CD4-positive, alpha-beta T cell treated with Interleukin-15 for 4 hours (primary cell): ENCODE measurements at places on chromosomes 13 and 19.
A peak's percentile ranks its signal among the peaks of the same experiment; 100 is the strongest.

- DNase-seq: no peak
Measured at GRCh38 chr19:49512970-49513745, 697 bp downstream of the FCGRT start.

DNA sequence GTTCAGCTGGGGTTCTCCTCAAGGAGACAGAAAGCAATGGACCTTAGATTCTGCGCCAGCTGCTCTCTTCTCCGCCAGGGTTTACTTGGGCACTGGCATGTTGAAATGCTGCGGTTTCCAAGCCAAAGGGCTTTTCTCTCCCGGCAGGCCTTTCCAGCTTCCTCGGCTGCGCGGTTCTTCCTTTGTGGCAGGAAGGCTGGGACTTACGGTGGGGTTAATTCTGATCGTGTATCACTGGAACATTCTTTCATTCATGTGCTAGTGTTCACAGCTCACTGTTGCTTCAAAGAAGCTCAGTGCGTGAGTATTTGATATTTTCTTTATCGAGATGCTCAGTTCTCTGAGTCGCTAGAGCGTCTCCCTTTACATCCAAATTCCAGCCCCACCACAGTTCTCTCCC lies 723.2 kb downstream of the UQCRFS1 start:
- no peak for DNase-seq

DNA sequence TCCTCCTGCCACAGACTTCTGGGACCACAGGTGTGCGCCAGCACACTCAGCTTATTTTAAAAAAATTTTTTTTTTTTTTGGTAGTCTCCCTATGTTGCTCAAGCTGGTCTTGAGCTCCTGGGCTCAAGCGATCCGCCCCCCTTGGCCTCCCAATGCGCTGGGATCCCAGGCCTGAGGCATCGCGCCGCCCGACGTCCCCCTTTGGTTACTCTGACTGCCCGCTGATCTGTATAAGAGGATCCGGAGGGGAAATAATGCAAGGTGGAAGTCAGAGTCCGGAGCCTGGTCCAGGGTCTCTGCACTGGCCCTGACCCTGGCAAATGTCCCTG lies 486 bp upstream of the ZNF805 start:
- no peak for DNase-seq

DNA sequence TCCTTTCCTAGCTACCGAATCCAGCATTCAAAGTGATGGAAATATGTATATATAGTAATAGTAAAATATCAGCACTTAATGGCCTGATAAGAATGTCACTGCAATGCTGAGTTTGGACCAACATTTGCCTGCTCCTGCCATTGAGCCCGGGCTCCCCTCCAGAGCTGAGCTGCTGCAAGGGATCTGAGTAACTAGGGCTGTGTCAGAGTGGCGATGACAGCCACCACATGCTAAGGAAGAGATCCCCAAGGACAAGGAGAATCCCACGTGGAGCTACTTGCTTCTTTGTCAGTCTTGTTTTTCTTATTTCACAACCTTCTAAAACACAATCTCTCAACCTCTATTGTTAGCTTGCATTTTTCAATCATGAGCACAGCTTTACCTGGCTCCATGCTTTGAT lies 19.5 kb upstream of the ALOX5AP start:
- no peak for DNase-seq

- DNase-seq: no peak
Measured at GRCh38 chr19:10946958-10947657, 13.7 kb upstream of the SMARCA4 start.

- no peak for DNase-seq
Measured at GRCh38 chr13:101640788-101641400, 188.4 kb downstream of the ITGBL1 start.

- no peak for DNase-seq
Measured at GRCh38 chr19:40576151-40576584, 505 bp upstream of the SHKBP1 start.

- DNase-seq: no peak
Measured at GRCh38 chr13:107562203-107562602, 653.1 kb downstream of the LIG4 start.

DNA sequence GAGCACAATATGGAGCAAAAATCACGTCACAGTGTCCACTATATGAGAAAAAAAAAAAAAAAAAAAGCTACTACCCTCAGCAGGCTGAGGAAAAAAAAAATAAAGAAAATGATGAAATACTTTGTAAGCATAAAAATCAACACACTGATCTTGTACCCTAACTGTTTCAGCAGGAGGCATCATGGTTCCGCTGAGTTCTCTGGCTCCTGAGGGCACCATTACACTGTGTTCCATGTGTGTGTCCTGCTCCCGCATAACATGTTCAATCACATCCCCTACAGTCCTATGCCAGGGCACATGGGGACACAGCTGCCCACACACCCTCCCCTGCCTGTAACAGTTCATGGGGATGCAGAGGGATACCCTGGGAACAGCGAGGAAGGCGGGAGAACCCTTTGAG lies 33.5 kb downstream of the DOCK9 start:
- no peak for DNase-seq

DNA sequence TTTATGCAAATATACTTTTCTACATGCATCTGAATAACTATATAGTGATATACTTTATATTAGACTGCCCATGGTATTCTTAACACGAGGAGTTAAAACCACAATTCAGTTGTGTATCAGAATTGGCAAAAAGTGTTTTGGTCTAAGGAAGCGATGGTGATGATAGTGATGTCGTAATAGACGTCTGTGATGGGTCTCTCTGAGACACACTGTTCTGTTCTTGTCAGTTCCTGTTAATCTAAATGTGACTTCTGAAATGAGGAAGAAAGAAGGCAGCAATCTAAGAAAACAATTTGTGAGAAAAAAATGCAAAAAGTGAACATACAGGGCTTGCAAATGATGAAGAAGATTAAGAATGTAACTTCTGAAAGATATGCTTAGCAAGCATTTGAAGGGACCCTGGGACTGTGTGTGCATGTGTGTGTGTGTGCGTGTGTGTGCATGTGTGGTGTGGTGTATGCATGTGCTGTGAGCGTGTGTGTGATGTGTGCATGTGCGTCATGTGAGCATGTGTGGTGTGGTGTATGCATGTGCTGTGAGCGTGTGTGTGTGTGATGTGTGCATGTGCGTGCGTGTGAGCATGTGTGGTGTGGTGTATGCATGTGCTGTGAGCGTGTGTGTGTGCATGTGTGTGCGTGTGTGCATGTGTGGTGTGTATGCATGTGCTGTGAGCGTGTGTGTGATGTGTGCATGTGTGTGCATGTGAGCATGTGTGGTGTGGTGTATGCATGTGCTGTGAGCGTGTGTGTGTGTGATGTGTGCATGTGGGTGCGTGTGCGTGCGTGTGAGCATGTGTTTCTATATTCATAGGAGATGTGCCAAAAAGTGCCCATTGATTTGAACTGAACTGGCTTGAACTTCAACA lies 131.8 kb downstream of the IRS2 start:
- no peak for DNase-seq

- DNase-seq: no peak
Measured at GRCh38 chr13:22506096-22506691, 674.6 kb upstream of the SGCG start.

DNA sequence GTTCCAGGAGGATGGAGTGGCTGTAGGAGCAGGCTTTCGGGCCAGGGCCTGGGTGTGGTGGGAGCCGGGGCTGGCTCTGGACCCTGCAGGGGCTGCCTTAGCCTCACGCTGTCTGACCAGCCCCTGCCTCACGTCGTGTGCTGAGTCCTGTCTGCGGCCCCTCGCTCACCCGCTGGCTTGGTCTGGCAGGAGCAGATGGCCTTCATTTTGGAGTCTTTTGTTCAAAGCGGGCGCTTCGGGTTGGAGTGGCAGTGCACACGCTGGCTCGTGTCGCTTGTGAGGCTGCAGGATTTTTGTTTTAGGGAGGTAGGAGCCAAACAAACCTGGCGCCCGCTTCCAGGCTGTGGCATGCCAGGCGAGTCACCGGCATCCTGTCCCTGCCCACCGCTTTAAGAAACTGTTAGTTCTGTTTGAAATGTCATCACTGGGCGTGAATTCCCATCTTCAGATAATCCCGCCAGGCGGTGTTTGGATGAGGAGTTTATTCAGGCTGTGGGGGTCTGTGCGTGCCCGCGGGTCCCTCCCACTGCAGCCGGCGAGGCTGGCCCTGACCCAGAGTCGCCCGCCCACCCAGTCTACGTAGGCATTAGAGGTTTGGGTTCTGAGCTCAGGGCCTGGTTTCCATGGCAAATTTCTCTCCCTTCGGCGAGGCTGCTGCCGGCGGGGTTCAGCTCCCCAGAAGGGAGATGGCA lies 89.8 kb downstream of the KDM4B start:
- no peak for DNase-seq

GRCh38 chr19:48419158-48419920 lies 25.9 kb downstream of the GRIN2D start:
- DNase-seq: peak; percentile 71

GRCh38 chr19:41945135-41945766 lies 13.9 kb downstream of the RABAC1 start:
- DNase-seq: peak; percentile 91

- DNase-seq: no peak
Measured at GRCh38 chr13:53520132-53520531, 491.5 kb downstream of the OLFM4 start.

- no peak for DNase-seq
Measured at GRCh38 chr13:97107815-97108529, 113.7 kb upstream of the OXGR1 start.

DNA sequence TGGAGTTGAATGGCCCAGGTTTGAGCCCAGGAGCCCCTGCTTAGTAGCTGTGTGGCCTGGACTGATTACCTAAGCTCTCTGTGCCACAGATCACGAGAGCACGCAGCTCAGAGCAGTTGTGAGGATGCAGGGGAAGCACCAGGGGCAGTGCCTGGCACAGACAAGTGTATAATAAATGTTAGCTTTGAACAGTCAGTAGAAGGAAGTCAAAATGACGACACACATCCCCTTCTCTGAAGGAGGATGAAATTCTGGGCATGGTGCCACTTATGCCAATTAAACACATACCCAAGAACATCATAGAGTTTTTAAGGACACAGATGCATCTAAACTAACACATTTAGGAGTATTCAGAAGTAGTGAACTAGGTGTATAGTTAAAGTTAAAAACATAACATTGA lies 24.9 kb upstream of the SIGLEC11 start:
- no peak for DNase-seq

DNA sequence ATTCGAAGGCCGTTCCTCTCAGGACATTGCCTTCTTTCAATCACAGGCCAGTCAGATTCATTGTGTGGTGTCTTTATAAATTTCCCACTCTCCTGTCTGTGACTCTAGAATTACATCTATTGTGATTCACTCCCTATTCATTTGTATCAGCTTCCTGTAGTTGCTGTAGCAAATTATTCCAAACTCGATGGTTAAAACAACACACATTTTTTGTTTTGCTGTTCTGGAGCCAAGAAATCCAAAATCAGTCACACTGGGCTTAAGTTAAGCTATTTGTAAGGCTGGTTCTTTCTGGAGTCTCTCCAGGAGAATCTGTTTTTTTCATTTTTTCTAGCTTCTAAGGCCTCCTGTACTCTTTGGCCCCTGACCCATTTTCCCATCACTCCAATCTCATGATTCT lies 1487.0 kb upstream of the SLC10A2 start:
- DNase-seq: no peak

- DNase-seq: peak; percentile 50
Measured at GRCh38 chr19:55305491-55305890, 19.6 kb downstream of the TMEM150B start.

GRCh38 chr13:98285852-98286594 lies 109.0 kb upstream of the RNF113B start:
- no peak for DNase-seq

DNA sequence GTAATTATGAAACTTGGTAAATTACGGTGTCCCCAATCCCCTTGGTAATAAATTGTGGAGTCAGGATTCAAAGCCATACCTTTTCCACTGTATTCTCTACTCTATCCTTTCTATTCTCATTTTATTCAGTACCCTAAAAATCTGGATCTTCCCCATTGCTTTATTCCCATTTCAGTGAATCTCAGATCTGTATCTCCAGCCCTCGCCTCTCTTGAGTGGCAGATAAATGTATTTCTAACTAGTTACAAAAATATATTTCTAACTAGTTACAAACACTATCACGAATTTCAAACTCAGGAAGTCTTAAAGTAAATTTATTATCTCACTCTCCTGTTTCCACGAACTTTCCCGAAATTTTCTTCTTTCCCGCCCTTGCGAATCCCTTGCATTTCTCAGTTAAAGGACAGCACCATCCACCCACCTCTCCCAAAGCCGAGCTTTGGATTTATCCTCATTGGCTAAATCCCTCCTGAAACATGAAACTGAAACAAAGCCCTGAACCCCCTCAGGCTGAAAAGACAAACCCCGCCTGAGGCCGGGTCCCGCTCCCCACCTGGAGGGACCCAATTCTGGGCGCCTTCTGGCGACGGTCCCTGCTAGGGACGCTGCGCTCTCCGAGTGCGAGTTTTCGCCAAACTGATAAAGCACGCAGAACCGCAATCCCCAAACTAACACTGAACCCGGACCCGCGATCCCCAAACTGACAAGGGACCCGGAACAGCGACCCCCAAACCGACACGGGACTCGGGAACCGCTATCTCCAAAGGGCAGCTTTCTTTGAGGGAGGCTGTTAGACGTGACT lies 164.3 kb upstream of the PABPC3 start:
- DNase-seq: no peak

DNA sequence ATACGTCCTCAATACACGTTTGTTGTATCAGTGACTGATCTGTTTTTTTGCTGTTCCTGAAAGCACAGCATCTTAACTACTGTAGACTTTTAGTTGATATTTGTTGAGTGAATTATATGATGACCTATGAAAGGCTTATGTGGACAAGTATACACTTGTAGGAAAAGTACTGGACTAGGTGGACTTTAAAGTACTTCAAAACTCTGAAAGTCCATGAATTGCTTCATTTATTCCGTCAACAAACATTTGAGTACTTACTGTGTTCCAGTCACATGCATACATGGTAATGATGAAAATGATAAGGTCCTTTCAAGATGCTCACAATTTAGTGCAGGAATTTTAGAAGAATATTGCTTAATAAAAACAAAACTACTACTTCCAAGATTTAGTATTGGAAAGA lies 3.1 kb downstream of the WDFY2 start:
- DNase-seq: no peak

GRCh38 chr13:73069206-73069805 lies 10.5 kb downstream of the KLF5 start:
- DNase-seq: no peak

GRCh38 chr19:3673506-3674439 lies 26.5 kb downstream of the PIP5K1C start:
- no peak for DNase-seq

- no peak for DNase-seq
Measured at GRCh38 chr13:27791901-27792392, 336 bp upstream of the GSX1 start.

DNA sequence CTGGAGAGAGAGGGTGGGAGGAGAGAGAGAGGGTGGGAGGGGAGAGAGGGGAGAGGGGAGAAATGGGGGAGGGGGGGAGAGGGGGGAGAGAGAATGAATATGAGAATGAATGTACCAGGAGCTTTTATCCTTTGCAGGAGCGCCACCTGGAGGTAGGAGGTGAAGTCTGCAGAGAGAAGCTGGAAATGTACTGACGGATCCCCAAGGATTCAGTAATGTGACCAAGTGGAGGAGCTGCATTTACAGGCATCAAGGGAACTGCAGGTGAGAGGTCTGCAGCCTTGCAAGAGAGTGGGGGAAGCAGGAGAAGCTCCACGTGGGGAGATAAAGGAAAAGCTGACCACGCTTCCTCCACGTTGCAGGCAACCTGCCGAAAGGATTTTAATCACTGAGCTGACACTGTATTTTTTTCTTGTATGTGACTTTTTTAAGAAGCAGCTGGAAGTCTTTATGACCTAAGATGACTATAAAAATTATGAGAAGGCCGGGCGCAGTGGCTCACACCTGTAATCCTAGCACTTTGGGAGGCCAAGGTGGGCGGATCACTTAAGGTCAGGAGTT lies 33.7 kb downstream of the VSTM1 start:
- DNase-seq: peak; percentile 52

GRCh38 chr13:74550039-74550438 lies 415.8 kb upstream of the KLF12 start:
- DNase-seq: no peak
